ENCODE measurements at places on chromosomes 4 and X.
A peak's percentile ranks its signal among the peaks of the same experiment; 100 is the strongest.

GRCh38 chr4:16896881-16897750 is 1.3 kb downstream of the LDB2 start:
- no peak for DNase-seq

DNA sequence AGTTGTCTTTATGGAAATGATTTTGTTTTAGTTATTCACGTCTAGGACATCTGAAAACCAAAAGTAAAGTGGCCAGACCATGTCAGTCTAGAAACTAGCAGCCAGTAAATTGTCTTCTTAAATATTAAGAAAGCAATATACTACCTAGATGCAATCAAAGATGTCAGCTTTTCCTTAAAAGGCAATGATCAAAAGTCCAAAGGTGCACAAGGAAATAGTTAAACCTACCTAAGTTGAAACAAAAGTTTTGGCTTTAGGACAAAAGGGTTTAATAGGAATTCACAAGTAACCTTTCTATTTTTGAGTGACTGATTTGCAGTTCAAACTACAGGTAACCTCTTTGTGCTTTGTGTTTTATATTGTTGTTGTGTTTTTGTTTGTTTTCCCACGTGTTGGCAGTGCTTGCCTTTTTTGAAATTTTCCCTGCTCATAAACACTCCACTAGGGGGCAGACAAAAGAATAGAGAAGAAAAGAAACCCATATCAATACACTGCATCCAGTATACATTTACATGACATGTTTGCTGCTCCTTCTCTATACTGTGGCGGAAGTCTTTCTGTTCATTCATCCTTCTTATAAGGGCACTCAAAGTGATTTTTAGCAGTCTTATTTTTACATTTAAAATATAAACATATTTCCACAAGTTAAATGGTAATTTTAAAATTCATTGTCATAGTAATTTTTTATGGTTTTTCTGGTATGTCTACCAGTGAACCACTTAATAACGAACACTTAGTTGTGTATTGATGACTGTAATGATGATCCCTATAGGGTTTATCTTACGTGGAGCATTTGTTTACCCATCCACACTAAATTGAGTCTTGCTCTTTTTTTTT is 62.7 kb downstream of the GAB1 start:
- DNase-seq, result peak; percentile 14

- DNase-seq, result no peak
Measured at GRCh38 chr4:101615652-101616051, 174.9 kb upstream of the BANK1 start.

GRCh38 chr4:38774181-38774955 is 8.4 kb downstream of the TLR10 start:
- DNase-seq, result no peak

DNA sequence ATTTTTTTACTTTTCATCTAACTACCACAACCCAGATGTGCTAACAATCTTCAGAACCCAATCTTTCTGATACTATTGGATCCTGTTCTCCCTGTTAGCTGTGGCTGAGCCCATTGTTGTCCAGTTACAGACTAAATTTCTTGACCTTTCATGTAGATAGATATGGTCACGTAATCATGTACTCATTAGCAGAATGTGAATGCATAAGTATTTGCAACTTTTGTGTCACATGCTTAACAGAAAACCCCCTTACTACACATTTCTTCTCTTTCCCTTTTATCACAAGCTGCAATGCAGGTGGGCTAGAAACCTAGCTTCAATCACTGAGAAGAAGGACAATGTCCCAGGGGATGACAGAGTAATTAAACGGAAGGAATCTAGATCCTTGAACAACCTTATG is 13.1 kb upstream of the FAM13A start:
- DNase-seq, result no peak

GRCh38 chr4:87633243-87633642 is 16.8 kb upstream of the DMP1 start:
- no peak for DNase-seq

- DNase-seq, result no peak
Measured at GRCh38 chrX:110462957-110463356, 104.3 kb downstream of the RTL9 start.

DNA sequence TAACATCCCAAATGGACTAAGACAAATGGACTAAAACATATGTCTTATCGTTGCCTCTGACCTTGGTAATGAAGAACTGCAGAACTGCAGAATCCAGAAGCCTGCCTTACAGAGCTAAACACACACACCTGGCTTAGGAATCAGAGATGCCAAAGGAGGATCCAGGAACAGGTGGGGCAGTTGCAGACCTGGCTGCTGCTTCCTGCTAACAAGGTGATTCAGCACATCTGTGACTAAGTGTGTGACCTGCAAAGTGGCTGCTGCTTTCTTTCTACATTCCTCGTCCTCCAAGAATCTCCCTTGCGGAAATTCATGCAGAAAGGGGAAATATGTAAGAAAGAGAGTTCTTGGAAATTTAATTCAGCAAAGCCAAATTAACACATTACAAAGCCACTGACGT is 96.8 kb upstream of the NLGN4X start:
- no peak for DNase-seq

All from stimulated activated CD4-positive, alpha-beta T cell treated with anti-CD3 and anti-CD28 coated beads, Interleukin-12 subunit alpha, Interleukin-12 subunit beta, amount 100 ng/mL, for 48 hours (primary cell).